ENCODE measurements at places on chromosomes 4 and X.

GRCh38 chrX:46819136-46819535, 17.7 kb upstream of the RP2 start:
- DNase-seq = no peak

DNA sequence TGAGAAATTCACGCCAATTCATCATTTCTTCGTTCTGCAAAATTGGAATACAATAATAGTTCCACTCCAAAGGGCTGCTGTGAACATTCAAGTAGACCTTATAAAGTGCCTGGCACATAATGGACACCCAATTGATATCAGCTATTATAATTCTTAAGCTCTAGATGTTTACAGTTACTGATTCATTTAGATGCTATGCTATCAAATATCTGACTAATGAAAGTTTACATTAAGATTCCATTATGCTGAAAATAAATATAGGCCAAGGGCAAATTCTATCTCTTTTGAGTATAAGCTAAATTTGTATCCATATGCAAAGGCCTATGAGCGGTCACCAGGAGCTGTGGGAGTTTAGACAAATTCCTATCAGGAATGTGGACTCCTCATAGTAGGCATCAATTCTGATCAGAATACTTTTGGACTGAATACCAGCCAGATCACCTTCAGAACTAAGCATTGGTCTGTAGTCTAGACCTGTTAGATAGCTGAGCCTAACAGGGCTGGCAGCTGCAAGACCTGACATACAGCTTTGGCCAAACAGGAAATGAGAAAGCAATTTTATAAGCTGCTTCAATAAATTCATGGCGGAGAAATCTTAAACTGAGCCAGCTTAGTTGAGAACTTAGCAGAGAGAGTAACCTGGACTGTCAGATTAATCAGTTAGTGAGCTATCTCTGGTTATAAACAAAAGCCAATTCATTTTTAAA, 384.3 kb upstream of the ACTRT1 start:
- DNase-seq = no peak

GRCh38 chrX:1464971-1465285, 12.2 kb upstream of the ASMTL start:
- peak; percentile 2 for DNase-seq

DNA sequence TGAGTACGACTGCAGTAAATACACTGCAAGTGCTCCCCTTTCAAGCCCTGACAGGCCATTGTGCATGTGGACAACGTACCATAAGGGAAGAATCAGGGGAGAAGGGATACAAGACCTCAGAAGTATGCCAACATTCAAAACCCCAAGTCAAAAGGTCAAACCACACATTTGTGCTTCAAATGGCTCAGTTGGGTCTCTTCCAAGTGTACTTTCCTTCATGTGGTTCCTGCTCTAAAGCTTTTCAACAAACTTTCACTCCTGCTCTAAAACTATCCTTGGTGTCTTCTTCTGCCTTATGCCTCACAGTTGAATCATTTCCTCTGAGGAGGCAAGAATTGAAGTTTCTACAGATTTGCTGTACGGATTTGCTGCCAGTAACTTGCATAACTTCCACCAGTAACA, 305.7 kb upstream of the SLIT2 start:
- DNase-seq = no peak

- DNase-seq = no peak
These were observed 646 bp downstream of the ABCB7 start for GRCh38 chrX:75155447-75155826.

- no peak for DNase-seq
These were observed 1.8 kb downstream of the CASP3 start for GRCh38 chr4:184647266-184648053.

- no peak for DNase-seq
These were observed 387.1 kb downstream of the PPP3CA start for GRCh38 chr4:100960232-100960631.

DNA sequence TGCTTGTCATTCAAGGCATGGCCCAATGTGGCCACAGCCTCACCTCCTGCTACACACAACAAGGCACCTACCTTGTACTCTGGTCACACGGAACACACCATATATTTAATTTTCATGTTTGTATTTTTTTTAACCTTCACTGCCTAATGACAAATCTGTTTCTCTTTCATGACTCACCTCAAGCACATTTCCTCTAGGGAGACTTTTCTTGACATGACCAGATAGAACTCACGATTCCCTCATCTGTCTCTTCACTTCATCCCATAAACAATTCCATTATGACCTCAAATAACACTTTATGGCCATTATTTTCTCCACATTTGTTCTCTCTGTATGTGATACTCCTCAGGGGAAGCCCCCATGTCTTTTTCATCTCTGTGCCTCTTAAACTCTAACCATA, 11.1 kb downstream of the DRP2 start:
- no peak for DNase-seq

DNA sequence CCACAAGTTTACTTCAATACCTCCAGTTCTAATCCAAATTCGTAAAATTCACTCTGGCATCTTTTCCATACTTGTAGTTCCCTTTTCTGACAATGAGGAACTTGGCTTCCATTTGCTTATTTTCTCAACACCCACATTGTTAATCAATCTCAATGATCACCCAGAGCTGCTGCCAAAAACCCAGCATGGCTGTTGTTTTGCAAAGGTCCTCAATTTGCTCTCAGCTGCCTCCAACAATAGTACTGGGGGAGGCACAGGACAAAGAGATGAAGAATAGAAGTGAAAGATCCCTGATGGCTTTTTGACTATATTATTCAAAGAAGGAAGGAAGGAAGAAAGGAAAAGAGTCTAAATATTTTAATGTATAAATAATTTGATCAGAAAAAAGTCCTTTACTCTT, 847.8 kb downstream of the RAPGEF2 start:
- no peak for DNase-seq

DNA sequence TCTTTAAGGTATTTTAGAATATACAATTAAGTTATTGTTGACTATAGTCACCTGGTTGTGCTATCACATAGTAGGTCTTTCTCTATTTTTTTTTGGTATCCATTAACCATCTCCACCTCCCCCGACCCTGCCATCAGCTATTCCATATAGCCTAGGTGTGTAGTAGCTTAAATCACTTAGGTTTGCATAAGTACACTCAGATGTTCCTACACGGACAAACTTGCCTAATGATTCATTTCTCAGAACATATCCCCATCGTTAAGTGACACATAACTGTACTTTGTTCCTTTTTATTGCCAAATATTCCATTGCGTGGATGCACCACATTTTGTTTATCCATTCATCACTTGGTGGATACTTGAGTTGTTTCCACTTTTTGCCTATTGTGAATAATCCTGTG, 67.9 kb downstream of the SLAIN2 start:
- no peak for DNase-seq

GRCh38 chr4:161359491-161359890, 804.3 kb downstream of the FSTL5 start:
- no peak for DNase-seq

GRCh38 chrX:130179170-130179569, 7.4 kb downstream of the RAB33A start:
- no peak for DNase-seq

DNA sequence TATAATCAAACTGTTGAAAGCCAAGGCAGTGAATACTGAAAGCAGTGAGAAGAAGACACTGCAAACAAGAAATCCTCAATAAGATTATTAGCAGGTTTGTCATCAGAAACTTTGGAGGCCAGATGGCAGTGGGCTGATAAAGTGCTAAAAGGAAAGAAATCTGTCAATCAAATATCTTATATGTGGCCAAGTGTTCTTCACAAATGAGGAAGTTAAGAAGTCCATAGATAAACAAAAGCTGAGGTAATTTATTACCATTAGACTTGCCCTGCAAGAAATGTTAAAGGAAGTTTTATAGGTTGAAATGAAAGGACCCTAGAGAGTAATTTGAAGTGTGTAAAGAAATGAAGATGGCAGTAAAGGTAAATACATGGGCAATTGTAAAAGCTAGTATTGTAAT, 586.6 kb downstream of the RAPGEF2 start:
- no peak for DNase-seq

DNA sequence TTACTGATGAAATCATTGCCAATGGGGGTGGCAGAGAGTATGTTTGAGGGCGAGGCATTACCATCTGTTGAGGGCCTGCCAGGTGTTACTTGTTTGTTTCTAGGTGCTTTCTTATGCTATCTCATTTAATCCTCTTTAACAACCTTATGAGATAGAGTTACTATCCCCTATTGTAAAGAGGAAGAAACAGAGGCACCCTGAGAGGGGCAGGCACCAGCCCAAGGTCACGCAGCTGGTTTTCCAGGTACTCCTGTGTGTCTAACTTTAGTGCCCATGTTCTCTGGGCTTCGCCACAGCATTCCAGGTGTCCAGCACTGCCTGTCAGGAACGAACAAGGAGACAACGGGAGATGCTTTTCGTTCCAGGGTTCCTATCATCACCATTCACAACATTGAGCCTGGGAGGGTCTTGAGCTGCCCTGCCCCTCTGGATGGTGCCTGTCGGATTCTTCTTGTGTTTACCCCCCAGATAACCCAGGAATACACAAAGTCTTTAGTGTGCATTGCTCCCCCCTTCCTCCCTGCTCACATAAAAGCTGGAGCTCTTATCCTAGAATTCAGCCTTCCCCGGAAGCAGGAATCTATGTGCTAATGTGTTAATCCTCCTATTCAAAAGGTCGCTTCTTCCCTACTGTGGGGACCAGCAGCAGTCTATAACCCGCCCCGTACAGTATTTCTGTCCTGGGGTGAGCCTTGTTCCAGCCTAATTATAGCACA, 24.9 kb upstream of the GPC4 start:
- DNase-seq = no peak

GRCh38 chrX:21487832-21488231, 113.6 kb downstream of the CNKSR2 start:
- no peak for DNase-seq

DNA sequence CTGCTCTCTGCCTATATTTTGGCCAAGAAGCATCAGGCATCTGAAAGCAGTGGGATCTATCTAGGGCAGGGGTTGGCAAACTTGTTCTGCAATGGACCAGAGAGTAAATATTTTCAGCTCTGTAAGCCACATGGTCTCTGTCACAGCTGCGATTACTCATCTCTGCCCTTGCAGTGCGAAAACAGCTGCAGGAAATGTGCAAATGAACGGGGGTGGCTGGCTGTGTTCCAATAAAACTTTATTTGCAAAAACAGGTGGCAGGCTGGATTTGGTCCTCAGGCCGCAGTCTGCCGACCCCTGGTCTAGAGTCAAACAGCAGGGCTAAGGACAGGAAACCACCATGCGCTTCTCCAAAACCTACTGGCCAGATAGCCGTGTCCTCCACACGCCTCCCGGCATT, 48.6 kb downstream of the ACOX3 start:
- DNase-seq = no peak

DNA sequence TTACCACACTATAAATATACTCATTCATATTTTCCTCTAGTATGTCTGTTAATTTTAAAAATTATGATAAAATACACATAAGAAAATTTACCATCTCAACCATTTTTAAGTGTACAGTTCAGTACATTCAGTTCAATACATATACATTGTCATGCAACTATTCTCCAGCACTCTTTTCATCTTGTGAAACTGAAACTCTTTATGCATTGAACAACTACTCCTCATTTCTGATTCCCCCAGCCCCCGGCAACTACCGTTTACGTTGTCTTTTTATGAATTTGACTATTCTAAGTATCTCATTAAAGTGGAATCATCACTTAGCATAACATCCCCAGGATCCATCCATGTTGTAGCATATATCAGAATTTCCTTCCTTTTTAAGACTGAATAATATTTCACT, 8.7 kb downstream of the SMARCAD1 start:
- no peak for DNase-seq

GRCh38 chr4:1177274-1178141, 5.1 kb upstream of the SPON2 start:
- DNase-seq = no peak

DNA sequence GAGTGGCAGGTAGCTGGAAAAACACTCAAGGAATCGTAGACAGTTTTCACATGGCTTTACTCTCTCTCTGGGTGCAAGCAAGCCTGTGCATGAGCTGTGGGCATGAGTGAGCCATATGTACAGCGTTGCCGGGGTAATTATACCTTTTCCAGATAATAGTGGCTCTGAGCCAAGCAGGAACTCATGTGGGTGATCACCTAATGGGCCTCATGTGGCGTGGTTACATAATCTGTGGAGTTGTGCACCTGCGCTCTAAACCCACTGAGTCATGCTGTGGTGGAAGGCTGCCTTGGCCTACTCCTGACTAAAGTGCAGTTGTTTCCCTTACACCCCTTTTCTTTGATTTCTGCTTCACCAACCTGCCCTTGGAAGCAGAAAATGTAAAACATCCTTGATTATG, 1564.5 kb upstream of the PCDH10 start:
- no peak for DNase-seq

GRCh38 chr4:174663216-174663615, 140.9 kb upstream of the HPGD start:
- DNase-seq = no peak

GRCh38 chr4:5785806-5786680, 75.0 kb downstream of the EVC start:
- no peak for DNase-seq

DNA sequence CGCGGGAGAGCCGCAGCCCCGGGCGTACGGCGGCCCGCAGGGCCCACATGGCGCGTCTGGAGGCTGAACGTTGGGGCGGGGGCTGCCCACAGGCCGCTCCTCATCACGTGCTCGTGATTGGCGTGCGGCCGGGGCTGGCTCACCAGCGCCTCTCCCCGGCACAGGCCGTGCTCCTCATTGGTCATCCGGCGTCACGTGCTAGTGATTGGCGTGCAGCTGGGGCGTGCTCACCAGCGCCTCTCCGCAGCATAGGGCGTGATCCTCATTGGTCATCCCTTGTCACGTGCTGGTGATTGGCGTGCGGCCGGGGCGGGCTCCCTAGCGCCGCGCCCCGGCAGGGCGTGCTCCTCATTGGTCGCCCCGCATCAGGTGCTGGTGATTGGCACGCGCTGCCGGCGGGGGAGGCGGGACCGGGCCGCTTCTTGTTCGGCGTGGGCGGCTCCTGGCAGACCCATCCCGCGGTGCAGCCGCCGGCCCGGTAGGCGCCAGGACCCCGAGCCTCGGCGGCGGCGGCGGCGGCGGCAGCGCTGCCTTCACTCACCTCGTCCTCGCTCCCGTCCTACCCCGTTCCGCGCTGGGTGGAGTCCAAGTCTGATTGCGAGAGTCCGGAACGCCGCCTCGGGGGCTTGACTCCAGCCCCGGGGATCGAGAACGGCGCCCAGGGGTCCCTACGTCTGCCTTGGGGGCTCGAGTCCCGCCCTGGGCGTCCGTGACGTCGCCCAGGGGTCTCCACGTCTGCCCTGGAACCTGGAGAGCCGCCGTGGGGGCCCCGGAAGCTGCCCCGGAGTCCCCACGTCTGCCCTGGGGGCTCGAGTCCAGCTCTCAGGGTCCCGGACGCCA, at the start of gene GTPBP6:
GTPBP6 (minus strand) TSS at position 58 of the 840 bp plus-strand sequence; CDS start at position 49, 9 bp downstream.
- peak; percentile 98 for DNase-seq

- DNase-seq = no peak
These were observed 15.9 kb upstream of the XKRX start for GRCh38 chrX:100944601-100945000.

GRCh38 chr4:75030649-75031235, 97.8 kb downstream of the PARM1 start:
- DNase-seq = no peak

- no peak for DNase-seq
These were observed 562.8 kb downstream of the ADGRL3 start for GRCh38 chr4:61762722-61763627.

- no peak for DNase-seq
These were observed 74.6 kb upstream of the FAAH2 start for GRCh38 chrX:57211906-57212305.

- no peak for DNase-seq
These were observed 22.1 kb upstream of the MSX1 start for GRCh38 chr4:4837316-4837715.
